WTC11 (cell line): ENCODE measurements at places on chromosomes 1 and 21.

DNA sequence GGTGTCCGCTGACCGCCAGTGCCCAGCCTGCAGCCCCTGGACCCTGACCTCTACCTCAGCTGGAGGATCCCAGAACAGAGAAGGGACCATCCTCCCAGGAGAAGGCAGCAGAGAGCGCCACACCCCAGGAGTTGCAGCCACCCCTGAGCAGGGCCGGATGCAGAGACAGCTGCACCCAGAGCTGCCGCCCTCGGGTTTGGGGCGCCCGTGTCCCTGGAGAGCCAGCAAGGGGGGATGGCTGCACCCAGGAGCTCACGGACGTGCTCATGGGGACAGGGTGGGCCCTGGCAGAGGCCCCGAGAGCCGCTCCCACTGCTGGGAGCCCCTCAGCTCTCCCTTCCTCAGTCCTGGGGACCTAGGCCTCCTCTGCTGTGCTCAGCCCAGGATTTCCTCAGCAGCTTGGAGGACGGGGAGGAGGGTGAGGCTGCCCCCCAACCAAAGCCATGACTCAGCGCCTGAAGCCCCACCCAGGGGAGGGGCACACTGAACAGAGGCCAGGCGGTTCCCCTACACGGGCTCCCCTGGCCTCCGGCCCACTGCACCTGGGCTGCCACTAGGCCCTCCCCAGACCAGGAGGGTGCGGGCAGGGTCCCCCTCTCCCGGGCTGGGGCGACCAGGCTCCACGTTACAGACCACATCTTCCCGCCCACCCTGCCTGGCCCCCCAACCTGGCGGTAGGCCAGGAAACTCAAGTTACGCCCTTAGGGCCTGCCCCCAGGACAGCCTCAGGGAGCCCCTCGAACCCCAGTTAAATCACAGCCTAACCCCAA is 2.2 kb downstream of the ACAP3 start:
- peak overlapping the region; percentile 87 for H3K27ac ChIP-seq
- DNase-seq, result no peak
- H3K4me1 ChIP-seq, result peaks cover 21% of the 10 kb centered on the region
- H3K36me3 ChIP-seq, result no peaks in the 10 kb centered on the region
- peaks cover 6% of the 10 kb centered on the region; the same call in 1 of the 2 replicates for H3K27me3 ChIP-seq

DNA sequence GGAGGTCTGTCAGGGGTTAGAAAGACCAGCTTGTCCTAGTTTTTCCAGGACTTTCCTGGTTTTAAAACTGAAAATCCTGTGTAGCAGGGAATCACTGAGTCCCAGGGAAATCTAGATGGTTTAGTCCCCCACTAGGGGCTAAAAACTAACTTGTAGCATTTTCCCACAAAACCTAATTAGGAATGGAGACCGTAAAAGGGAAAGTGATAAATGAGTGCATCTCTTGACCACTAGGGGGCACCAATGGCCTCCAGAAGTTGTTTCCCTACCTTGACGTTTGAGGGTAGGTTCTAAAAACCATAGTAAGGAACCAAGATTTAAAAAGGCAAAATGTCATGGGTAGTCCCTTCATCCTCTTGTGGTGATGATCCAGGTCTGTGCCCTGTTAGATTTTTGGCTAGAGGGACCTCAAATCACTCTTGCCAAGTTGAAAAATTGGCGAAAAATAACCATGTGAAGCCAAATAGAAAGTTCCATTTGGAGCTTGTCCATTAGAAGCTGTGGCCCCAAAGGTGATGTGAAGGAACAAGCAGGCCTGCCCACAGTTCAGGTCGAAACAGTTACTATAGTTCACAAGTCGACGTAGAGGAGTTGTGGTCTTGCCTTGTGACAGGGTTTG is 24.5 kb downstream of the CLIC6 start:
- no peak overlapping the region for H3K27ac ChIP-seq
- no peak overlapping the region for H3K4me3 ChIP-seq
- H3K36me3 ChIP-seq, result peaks cover 13% of the 10 kb centered on the region
- DNase-seq, result peak; percentile 40

DNA sequence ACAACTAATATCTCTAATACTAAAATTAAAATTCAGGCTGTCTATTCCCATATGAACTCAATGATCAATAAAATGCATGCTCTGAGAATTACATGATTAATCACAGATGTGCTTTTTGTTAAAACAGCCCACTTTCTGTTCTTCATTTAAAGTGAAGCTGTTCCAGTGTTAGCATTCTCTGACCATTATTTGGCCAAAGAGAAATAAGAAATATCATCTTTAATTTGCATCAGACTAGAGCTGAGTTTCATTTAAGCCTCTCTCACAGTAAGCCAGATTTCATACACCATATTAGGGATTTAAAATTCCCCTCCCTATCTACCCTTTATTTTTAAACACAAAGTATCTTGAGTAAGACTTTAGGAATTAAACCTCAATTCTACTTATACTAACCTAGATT is 261.6 kb downstream of the TPR start:
- H3K4me3 ChIP-seq, result no peak overlapping the region
- H3K27ac ChIP-seq, result no peak overlapping the region
- peaks cover 4% of the 10 kb centered on the region for H3K36me3 ChIP-seq
- H3K27me3 ChIP-seq, result no peaks in the 10 kb centered on the region; the same call in 1 of the 2 replicates
- H3K4me1 ChIP-seq, result no peaks in the 10 kb centered on the region; the same call in none of the 2 replicates

GRCh38 chr1:167145965-167146364 is 52.1 kb downstream of the STYXL2 start:
- no peak overlapping the region for H3K27ac ChIP-seq
- no peak overlapping the region for H3K4me3 ChIP-seq
- DNase-seq, result no peak
- no peaks in the 10 kb centered on the region; the same call in 1 of the 2 replicates for H3K27me3 ChIP-seq
- H3K36me3 ChIP-seq, result peaks cover 18% of the 10 kb centered on the region
- H3K4me1 ChIP-seq, result peaks cover 19% of the 10 kb centered on the region

GRCh38 chr1:154975409-154976059 is 1.1 kb downstream of the CKS1B start:
- peaks cover 24% of the 10 kb centered on the region for H3K36me3 ChIP-seq
- H3K4me1 ChIP-seq, result peaks cover 23% of the 10 kb centered on the region
- H3K27me3 ChIP-seq, result no peaks in the 10 kb centered on the region
- H3K27ac ChIP-seq, result no peak overlapping the region

DNA sequence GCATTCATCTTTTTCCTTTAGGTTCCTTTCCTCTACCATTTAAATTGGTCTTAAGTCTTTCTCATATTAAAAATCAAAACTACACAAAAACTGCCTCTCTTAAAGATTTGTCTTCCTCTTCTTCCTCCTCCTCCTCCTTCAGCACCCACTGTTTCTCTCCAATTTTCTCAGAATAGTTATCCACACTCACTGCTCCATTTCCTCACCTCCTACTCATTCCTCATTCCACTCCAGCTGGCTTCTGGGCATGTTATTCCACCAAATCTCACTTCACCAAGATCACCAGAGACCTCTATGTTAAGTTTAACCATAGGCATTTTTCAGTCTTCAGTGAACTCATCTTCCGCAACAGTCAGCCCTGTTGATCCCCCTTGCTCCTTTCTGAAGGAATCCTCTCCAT is 173.7 kb downstream of the SLC35F3 start:
- DNase-seq, result no peak
- H3K4me1 ChIP-seq, result peaks cover 20% of the 10 kb centered on the region
- no peaks in the 10 kb centered on the region; the same call in 1 of the 2 replicates for H3K27me3 ChIP-seq
- H3K4me3 ChIP-seq, result no peak overlapping the region

GRCh38 chr1:98027103-98027705 is 106.4 kb upstream of the DPYD start:
- DNase-seq, result no peak
- no peak overlapping the region for H3K4me3 ChIP-seq
- no peaks in the 10 kb centered on the region for H3K36me3 ChIP-seq
- no peaks in the 10 kb centered on the region for H3K27me3 ChIP-seq
- no peak overlapping the region for H3K27ac ChIP-seq
